ENCODE measurements at places on chromosomes 4 and X. TPM values are rescaled to one million over a fixed set of nuclear protein-coding genes. Genes with fewer than 3 reads are reported as not detected.

Gene HHIP
- 14.3 TPM for total RNA-seq

DNA sequence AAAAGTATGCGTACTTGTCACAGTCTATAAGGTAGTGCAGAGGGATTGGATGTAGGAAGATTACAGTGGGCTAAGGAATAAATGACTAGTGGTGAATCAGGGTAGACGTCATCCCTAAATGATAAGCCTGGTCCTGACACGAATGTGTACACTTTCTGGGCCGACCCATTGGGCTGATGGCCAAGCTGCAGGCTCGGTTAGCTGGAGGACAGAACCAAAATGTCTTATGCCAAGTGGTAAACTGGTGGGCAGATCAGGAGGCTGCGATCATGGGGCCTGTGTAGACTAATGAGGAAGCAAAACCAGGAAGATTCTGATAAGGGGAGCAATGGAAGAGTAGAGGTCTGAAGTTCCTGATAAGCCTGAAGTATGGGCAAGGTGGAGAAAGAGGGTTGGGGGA is 272.8 kb upstream of the GATB start:
- DNase-seq, result no peak
- no peaks in the 10 kb centered on the region for H3K27me3 ChIP-seq
- H3K36me3 ChIP-seq, result no peaks in the 10 kb centered on the region
- H3K4me1 ChIP-seq, result no peaks in the 10 kb centered on the region

DNA sequence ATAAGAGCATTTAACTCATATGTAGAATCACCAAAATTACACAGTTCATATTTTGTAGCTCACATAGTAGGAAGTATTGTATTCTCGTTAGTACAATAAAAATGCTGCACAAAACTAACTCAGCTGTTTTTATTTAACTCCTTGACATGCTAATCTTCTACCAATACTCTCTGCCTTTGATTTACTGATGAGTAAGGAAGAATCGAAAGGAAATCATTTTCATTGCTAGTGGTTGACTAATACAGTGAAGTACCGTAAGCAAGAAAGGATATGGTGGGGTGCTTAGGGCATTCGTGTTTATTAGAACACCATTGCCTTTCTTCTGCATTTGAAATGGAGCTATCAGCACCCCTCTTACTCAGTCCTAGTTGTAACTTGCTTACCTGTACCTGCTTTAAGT is 1239.1 kb upstream of the TENM3 start:
- no peaks in the 10 kb centered on the region for H3K36me3 ChIP-seq
- H3K27me3 ChIP-seq, result no peaks in the 10 kb centered on the region
- H3K4me3 ChIP-seq, result no peak overlapping the region
- H3K4me1 ChIP-seq, result no peaks in the 10 kb centered on the region

GRCh38 chrX:1138476-1139184 is 73.8 kb downstream of the CRLF2 start:
- no peak overlapping the region for H3K4me3 ChIP-seq
- no peak overlapping the region for H3K27ac ChIP-seq
- no peaks in the 10 kb centered on the region for H3K36me3 ChIP-seq
- no peaks in the 10 kb centered on the region for H3K27me3 ChIP-seq
- DNase-seq, result no peak

Gene FAM47E
- 10.1 TPM for total RNA-seq

DNA sequence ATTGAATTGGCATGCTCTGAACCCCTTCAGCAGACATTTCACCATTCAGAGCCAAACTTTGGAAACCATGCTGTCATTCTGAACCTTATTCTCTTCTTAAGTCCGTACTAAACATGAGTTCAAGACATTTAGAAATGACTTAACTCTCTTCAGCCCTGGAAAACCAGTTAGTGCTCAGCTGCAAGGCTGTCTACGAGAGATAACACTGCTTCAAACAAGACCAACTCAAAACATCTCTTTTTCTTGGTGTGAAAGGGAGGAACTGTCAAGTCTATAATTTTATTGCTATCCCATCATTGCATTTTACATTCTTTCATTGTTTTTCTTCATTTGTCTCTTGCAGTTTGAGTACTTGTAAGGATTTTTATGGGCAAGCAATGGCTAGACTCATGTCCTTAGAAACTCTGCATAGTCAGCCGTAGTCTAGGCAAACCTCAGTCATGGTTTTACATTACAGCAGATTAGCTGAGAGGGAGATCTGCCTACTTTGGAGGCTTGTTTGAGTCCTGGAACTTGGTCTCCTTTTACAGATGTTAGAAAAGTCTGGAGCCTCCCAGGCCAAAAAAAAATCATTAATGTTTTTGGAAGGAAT is 120.6 kb upstream of the JADE1 start:
- H3K4me1 ChIP-seq, result no peaks in the 10 kb centered on the region
- DNase-seq, result no peak
- H3K36me3 ChIP-seq, result no peaks in the 10 kb centered on the region
- no peaks in the 10 kb centered on the region for H3K27me3 ChIP-seq
- H3K4me3 ChIP-seq, result no peak overlapping the region

GRCh38 chr4:72275381-72275780 is 243.6 kb downstream of the NPFFR2 start:
- H3K27me3 ChIP-seq, result no peaks in the 10 kb centered on the region
- H3K27ac ChIP-seq, result no peak overlapping the region
- H3K36me3 ChIP-seq, result no peaks in the 10 kb centered on the region
- no peak overlapping the region for H3K4me3 ChIP-seq

Gene CXorf51B
- total RNA-seq, result not detected

- H3K27me3 ChIP-seq, result peaks cover 2% of the 10 kb centered on the region
- no peak for DNase-seq
- H3K36me3 ChIP-seq, result no peaks in the 10 kb centered on the region
These were observed 4.1 kb downstream of the GRID2 start for GRCh38 chr4:92307866-92308265.

Gene DOK7
- total RNA-seq, result 6.3 TPM

Gene CCDC160
- total RNA-seq, result not detected

DNA sequence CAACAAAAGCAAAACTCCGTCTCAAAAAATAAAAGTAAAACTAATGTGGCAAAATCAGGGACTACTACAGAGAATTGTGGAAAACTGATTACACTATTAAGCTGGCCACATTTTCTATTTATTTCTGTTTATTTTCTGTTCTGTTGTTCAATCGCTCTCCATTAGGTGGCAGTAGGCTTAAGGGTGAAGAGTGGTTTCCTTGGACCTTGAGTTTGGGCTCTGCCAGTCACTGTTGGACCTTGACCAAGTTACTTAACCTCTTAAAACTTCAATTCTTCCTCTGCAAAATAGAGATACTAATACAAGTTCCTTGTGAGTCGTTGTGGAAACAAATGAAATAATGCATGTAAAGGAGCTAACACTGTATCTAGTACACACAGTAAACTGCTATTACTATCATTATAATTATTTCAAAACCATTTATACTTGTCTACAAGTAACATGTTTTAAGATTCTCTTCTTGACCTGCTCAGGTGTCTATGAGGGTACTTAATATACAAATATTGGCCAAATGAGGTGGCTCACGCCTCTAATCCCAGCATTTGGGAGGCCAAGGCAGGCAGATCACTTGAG is 15.2 kb downstream of the HSD17B11 start:
- no peaks in the 10 kb centered on the region for H3K27me3 ChIP-seq
- H3K27ac ChIP-seq, result no peak overlapping the region

GRCh38 chr4:54780149-54780495 is 122.4 kb downstream of the KIT start:
- no peak for DNase-seq
- H3K27ac ChIP-seq, result no peak overlapping the region
- peaks cover 10% of the 10 kb centered on the region for H3K4me1 ChIP-seq

DNA sequence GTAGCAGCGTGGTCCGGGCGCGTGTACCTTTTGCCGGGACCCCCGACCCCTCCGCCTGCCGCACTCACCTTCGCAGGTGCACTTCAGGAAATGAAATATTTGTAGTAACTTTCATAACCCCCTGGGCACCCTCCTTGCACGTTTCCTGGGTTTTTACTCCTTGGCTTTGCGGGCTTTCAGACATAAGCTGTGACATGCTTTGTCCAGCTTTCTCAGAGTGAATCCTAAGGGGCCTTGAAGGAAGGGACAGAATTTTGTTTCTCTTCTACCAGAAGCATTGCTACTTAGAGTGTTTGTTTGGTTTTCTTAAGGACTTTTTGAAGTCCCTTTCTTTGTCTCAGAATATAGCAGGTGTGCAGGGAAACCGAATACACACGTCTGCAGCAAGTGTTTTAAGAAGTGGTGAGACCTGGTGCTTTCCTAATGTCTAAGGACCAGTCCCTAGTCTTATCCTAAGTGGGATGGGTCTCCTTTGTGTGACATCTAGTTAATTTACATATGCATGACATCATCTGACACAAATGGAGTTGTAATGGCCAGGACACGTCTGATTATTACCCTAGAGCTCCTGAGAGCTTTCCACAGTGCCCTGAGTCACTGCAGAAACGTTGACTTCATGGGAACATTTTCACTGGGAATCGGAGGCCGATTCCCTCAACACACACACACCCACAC is 1.3 kb downstream of the FAM149A start:
- peaks cover 18% of the 10 kb centered on the region for H3K4me1 ChIP-seq
- H3K36me3 ChIP-seq, result no peaks in the 10 kb centered on the region
- peak overlapping the region; percentile 95 for H3K27ac ChIP-seq
- peak overlapping the region; percentile 69 for H3K4me3 ChIP-seq
- no peaks in the 10 kb centered on the region for H3K27me3 ChIP-seq

GRCh38 chr4:184851200-184851541 is 25.4 kb upstream of the ACSL1 start:
- no peaks in the 10 kb centered on the region for H3K4me1 ChIP-seq
- H3K4me3 ChIP-seq, result no peak overlapping the region
- H3K36me3 ChIP-seq, result no peaks in the 10 kb centered on the region
- H3K27ac ChIP-seq, result no peak overlapping the region

Gene EVC
- 18.4 TPM for total RNA-seq

Gene PCDH7
- 3.3 TPM for total RNA-seq

- no peak overlapping the region for H3K4me3 ChIP-seq
- H3K27ac ChIP-seq, result no peak overlapping the region
- H3K4me1 ChIP-seq, result no peaks in the 10 kb centered on the region
These were observed 233.6 kb downstream of the ZNF674 start for GRCh38 chrX:46311581-46312120.

- no peak overlapping the region for H3K4me3 ChIP-seq
- no peak overlapping the region for H3K27ac ChIP-seq
- H3K36me3 ChIP-seq, result no peaks in the 10 kb centered on the region
- no peak for DNase-seq
These were observed 45.7 kb upstream of the PRSS12 start for GRCh38 chr4:118398226-118399090.

Gene BEX5
- total RNA-seq, result 7.0 TPM

- DNase-seq, result no peak
- no peaks in the 10 kb centered on the region for H3K27me3 ChIP-seq
These were observed 132.5 kb downstream of the GPC3 start for GRCh38 chrX:133852837-133853356.

- H3K27ac ChIP-seq, result no peak overlapping the region
- H3K4me3 ChIP-seq, result no peak overlapping the region
- H3K36me3 ChIP-seq, result no peaks in the 10 kb centered on the region
These were observed 627.0 kb upstream of the ATOH1 start for GRCh38 chr4:93201471-93202096.

- no peak for DNase-seq
- H3K27me3 ChIP-seq, result no peaks in the 10 kb centered on the region
- no peaks in the 10 kb centered on the region for H3K36me3 ChIP-seq
- peaks cover 7% of the 10 kb centered on the region for H3K4me1 ChIP-seq
- H3K27ac ChIP-seq, result no peak overlapping the region
These were observed 9.7 kb upstream of the MYOZ2 start for GRCh38 chr4:119125931-119126330.

DNA sequence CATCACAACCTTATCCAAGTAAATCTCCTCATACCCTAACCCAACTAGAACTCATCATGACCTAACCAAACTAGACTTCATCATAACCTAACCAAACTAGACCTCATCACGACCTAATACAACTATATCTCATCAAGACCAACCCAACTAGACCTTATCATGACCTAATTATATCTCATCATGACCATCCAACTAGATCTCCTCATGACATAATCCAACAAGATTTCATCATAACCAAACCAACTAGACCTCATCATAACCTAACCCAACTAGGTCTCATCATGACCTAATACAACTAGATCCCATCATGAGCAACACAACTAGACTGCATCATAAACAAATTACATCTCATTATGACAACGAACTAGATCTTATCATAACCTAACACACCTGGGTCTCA is 86.4 kb downstream of the DHRSX start:
- H3K36me3 ChIP-seq, result no peaks in the 10 kb centered on the region
- no peak overlapping the region for H3K27ac ChIP-seq
- no peak overlapping the region for H3K4me3 ChIP-seq
- DNase-seq, result no peak

DNA sequence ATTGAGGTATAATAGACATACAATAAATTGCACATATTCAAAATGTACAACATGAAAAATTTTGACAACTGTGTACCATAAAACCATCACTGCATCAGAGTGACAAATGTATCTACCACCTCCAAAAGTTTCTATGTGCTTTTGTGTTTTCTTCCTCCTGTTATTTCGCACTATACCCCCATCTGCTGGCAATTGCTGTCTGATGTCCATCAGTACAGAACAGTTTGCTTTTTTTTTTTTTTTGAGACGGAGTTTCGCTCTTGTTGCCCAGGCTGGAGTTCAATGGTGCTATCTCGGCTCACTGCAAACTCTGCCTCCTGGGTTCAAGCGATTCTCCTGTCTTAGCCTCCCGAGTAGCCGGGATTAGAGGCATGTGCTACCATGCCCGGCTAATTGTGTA is 154.3 kb upstream of the GIMD1 start:
- DNase-seq, result no peak
- no peaks in the 10 kb centered on the region for H3K4me1 ChIP-seq
- no peak overlapping the region for H3K4me3 ChIP-seq
- H3K27me3 ChIP-seq, result no peaks in the 10 kb centered on the region
- H3K27ac ChIP-seq, result no peak overlapping the region
- H3K36me3 ChIP-seq, result no peaks in the 10 kb centered on the region

Gene ARHGAP6
- 2.3 TPM for total RNA-seq

Gene LUZP4
- total RNA-seq, result not detected

GRCh38 chr4:78310007-78310739 is 241.4 kb upstream of the ANXA3 start:
- no peaks in the 10 kb centered on the region for H3K36me3 ChIP-seq
- no peaks in the 10 kb centered on the region for H3K4me1 ChIP-seq
- H3K27me3 ChIP-seq, result no peaks in the 10 kb centered on the region
- no peak for DNase-seq
- peak overlapping the region; percentile 20 for H3K27ac ChIP-seq
- no peak overlapping the region for H3K4me3 ChIP-seq

DNA sequence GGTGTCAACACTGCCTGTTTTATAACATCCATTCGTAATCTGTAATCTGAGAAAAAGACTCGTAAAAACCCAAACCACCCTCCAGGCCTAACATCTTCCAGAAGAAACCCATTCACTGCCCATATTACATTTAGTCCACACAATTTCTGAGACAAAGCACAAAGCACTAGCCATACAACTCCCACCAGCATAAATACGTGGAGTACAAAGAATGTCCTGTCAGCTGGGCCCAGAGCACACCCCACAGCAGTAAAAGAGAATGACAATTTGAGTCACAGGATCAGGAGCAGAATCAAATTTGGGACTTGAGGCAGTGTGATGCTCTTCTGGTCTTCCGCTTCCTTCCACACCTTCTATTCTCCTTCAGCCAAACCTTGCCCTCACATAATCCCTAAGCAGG is 6.8 kb downstream of the MECP2 start:
- H3K4me1 ChIP-seq, result peaks cover 42% of the 10 kb centered on the region
- DNase-seq, result no peak
- no peak overlapping the region for H3K4me3 ChIP-seq
- no peaks in the 10 kb centered on the region for H3K36me3 ChIP-seq
- no peak overlapping the region for H3K27ac ChIP-seq
- H3K27me3 ChIP-seq, result no peaks in the 10 kb centered on the region
